ENCODE measurements at places on chromosomes 1 and 21. TPM values are rescaled to one million over a fixed set of nuclear protein-coding genes. Genes with fewer than 3 reads are reported as not detected.

Gene PRAMEF15
- total RNA-seq, result not detected

Gene LGALS8
- total RNA-seq, result 137 TPM

Gene BMP8B
- total RNA-seq, result 0.15 TPM

Gene TBCE
- 35.1 TPM for total RNA-seq

Gene HMGN1
- 391 TPM for total RNA-seq

Gene RAB25
- not detected for total RNA-seq

Gene OLFM3
- under 0.01 TPM for total RNA-seq

Data from epithelial cell of umbilical artery (primary cell).